ENCODE measurements at places on chromosomes 6 and 20.

- DNase-seq = no peak
Measured at GRCh38 chr6:89045011-89045387, 35.6 kb upstream of the PNRC1 start.

- DNase-seq = no peak
Measured at GRCh38 chr6:147527197-147527596, 18.7 kb downstream of the SAMD5 start.

- no peak for DNase-seq
Measured at GRCh38 chr6:131049608-131050007, 13.4 kb downstream of the EPB41L2 start.

DNA sequence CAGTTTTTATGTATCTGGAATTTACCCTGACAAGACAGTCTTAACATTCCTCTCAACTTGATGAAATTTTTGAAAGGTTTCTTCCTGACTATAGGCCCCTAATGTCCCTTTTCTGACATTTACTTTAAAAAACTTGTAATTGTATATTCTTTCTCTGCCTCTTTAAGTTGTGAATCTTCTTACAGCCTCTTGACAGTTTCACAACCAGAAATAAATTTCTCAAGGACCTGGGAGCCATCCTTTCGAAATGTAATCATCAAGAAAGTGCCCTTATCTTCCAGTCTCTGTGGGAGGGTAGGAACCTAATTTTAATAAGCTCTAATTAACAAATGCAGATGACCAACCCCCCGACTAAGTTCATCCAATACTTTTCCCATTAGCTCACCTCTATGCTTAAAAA lies 403.6 kb upstream of the GJE1 start:
- DNase-seq = no peak

DNA sequence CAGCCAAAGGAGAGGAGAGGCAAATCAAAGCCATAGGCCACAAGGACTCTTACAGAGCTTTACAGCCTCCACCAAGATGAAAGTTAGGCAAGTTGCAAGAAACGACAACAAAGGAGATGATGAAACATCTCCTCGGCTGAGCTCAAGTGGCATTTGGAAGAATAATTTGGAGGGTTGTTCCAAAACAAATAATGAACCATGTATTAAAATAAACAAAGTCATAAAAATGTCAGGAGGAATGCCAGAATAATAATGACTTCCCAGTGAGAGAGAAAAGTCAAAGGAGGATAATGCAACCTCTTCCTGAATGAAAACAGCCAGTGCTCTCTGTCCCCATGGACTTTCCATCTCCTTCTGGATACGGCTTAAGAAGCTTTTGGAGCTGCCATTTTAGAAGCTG lies 371.4 kb upstream of the ID4 start:
- DNase-seq = no peak

- DNase-seq = no peak
Measured at GRCh38 chr20:18719426-18719825, 94.2 kb upstream of the SCP2D1 start.
